ENCODE measurements at places on chromosomes 4 and X.

GRCh38 chrX:44223150-44223549 lies 120.3 kb downstream of the EFHC2 start:
- DNase-seq = no peak

GRCh38 chr4:157052429-157053040 lies 23.4 kb upstream of the GLRB start:
- DNase-seq = no peak

DNA sequence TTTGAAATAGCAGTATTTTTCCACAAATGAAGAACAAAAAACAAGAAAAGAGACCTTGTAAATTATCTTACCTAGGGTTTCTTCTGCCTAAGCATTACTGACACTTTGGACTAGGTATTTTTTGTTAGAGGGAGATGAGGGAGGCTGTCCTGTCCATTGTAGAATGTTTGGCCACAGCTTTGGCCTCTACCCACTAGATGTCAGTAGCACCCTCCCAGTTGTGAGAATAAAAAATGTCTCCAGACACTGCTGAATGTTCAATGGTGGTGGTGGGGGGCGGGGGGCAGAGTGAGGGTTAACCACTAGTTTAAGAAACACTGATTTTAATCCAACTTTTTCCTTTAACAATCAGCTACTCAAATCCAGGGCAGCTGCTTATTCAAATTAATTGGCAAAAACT lies 25.8 kb downstream of the OTUD4 start:
- DNase-seq = no peak

DNA sequence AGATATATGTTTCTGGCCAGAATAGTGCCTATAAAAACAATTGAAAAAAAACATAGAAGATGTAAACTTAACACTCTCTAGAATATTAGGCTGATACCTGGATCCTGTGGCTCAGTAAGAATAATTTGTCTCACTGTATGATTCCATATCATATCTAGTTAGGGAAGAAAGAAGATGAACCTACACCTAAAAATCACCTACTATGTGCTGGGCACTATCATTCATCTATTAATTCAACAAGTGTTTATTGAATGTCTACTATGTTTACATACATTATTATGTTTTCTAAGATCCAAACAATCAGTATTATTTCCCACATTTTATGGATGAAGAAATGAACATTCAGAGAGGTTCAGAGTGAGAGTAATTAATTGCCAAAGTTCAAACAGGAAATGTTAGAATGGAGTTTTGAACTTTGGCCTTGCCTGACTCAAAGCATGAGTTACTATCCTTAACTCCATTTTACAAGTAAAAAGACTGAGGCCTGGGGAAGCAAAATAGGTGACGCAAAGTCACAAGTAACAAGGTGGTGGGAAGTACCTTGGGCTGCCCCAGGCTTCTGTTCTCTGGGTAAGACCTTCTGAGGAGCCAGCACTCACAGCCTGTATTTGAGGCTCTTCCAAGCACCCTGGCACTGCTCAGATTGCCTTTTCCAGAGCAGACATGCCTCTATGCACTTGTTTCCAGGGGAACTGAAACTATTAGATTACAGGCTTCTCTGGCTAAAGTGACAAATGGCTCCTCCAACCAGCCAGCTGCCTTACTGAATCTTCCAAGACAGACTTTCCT lies 111.1 kb upstream of the ACSL4 start:
- DNase-seq = no peak

GRCh38 chr4:35520059-35520458 lies 724.3 kb downstream of the ARAP2 start:
- no peak for DNase-seq

- no peak for DNase-seq
Measured at GRCh38 chr4:53943345-53944085, 120.9 kb downstream of the CHIC2 start.

- DNase-seq = peak; percentile 42
Measured at GRCh38 chrX:152259150-152259549, 120.8 kb upstream of the MAGEA10 start.

GRCh38 chr4:122588453-122589238 lies 32.2 kb downstream of the IL21 start:
- no peak for DNase-seq

Data from chondrocyte (in vitro differentiated cells).